Stimulated activated CD4-positive, alpha-beta T cell treated with anti-CD3 and anti-CD28 coated beads, Interleukin-4, amount 100 ng/mL, for 1 hour (primary cell): ENCODE measurements at places on chromosomes 3 and 15.

DNA sequence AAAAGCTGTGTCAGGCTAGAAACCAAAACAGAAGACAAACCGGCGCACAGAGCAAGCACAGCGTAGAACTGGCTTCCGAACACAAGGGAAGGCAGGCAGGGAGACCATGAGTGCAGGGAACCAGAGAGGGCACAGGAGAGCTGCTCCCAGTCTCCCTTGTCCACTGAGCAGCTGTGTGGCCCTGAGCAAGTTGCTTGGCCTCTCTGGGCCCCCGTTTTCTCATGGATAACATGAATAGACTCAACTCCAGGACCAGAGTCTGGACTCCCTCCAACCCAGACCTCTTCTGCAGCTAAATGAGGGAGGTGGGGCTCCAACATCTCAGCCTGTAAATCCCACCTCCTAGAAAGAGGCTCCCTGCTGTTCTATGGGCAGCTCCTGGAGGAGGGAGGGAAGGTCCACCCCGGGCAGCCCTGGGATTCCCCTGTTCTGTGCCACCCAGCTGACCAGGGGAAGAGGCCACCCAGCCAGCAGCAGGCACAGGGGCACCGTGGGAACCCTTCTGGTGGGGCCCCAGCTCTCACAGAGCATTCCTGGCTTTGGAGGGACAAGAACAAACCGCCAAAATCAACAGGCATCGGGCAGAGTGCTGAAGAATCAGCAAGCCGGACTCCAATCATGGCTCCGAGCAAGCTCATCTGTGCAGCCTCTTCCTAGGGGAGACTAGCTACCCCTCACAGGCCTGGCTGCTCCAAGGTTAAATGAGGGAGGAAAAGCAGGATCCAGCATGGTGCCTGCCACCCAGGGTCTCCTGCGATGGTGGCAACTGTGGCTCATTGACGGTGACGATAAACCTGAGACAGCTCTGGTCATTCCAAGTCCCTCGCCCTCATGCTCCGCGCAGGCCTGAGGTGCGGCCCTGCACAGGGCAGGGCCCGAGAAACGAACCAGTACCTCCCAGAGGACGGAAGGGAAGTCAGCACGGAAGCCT, 15.1 kb downstream of the XXYLT1 start:
- no peak for DNase-seq

DNA sequence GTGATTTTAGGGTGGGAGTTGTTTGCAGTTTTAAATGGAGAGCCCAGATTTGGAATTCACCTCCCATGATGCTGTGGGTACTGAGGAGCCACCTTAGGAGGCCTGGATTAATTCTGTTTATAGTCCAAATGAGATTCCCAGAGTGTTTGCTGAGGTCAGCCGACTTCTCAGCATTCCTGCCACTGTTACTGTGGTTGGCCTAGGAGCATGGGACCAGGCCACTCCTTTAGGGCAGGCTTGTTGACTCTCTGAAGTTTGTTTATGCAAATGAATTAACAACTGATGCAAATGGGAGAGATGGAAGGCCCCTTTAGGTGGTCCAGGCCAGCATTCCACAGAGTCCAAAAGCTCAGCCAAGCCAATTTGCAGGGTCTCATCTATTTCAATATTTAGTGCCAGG, 46.1 kb downstream of the CACNA2D3 start:
- no peak for DNase-seq

DNA sequence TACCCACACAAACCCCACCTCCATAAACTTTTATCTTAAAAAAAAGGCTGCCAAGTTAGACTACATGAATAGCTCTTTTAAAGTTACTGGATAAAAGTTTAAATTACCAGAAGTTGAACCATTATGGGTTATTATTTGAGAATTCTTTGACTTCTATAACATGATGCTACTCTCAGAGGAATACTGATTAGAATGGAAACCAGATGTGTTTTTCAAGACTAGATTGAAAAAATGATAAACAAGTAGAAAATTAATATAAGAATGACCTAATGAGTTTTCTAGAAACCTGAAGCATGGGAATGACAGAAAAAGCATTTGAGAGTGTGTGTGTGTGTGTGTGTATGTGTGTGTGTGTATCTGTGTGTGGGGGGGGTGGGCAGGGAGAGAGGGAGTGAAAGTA, 12.4 kb upstream of the FGF7 start:
- no peak for DNase-seq

DNA sequence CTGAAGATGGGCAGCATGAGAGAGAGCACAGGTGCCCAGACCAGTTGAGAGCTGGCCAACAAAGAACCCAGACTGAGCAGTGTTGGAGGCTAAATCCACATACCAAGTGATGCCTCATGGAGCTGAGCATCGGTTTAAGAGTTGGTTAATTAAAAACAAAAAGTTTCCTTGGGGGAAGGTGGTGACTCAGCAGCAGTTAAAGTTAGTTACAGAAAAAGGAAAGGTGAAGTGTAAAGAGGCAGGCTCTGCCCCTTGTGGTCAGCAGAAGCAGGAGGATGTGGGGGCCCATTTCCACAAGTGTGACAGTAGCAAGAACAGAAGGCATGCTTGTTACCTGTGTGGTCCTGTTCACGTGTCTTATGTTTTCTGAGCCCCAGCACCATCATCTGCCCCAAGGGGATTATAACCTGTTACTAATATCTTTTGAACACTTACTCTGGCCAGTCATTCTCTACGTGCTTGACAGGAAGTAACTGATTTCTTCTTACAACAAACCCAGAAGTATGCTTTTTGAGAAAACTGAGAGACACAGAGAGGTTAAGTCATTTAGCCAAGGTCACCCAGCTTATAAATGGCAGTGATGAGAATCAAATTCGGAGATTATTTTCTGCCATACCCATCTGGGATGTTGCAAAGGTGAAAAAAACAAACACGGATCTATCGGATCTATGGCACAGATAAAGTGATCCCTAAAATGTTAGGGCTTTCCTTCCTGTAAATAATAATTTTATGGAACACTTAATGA, 91.0 kb downstream of the EPHB1 start:
- no peak for DNase-seq

GRCh38 chr3:56799251-56799882, 2.4 kb downstream of the ARHGEF3 start:
- no peak for DNase-seq

- DNase-seq, result no peak
These were observed 26.2 kb downstream of the SEC62 start for GRCh38 chr3:169992781-169993180.

GRCh38 chr15:36925049-36925448, 175.3 kb downstream of the MEIS2 start:
- DNase-seq, result no peak

GRCh38 chr15:49989498-49989897, 129.5 kb downstream of the ATP8B4 start:
- DNase-seq, result no peak

- DNase-seq, result no peak
These were observed 36.6 kb downstream of the TJP1 start for GRCh38 chr15:29785642-29786041.
